ENCODE measurements at places on chromosomes 13 and 19.

- no peaks in the 10 kb centered on the region for H3K36me3 ChIP-seq
- DNase-seq: no peak
- H3K27ac ChIP-seq: no peak overlapping the region
- H3K27me3 ChIP-seq: no peaks in the 10 kb centered on the region
- no peak overlapping the region for H3K4me3 ChIP-seq
Observed at GRCh38 chr13:28654276-28654675, 4.7 kb upstream of the POMP start.

DNA sequence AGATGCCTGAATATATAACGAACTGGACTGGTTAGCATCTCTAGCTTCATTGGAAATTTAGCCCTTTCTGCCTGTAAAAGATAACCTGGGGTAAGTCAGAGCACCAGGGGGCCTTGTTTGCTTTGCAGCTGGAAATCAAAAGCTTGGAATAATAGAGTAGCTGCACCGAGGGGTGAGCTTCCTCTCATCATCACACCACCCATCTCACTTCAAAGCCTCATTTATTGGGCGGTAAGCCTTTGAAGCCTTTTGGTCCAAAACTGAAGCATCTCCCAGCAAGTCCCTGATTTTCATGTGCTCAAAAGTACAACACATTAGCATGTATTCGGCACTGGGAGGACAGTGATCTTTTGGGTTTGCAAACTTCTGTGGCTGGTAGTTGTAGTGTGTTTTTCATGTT lies 405.1 kb downstream of the FOXO1 start:
- H3K4me3 ChIP-seq: no peak overlapping the region
- H3K27me3 ChIP-seq: no peaks in the 10 kb centered on the region

GRCh38 chr19:44845612-44846454 lies at the start of gene NECTIN2:
NECTIN2 (plus strand) TSS chr19:44846297; CDS start chr19:44846526, 229 bp downstream.
- DNase-seq: peak; percentile 100
- H3K4me3 ChIP-seq: peak within 1 kb of the TSS; percentile 100
- H3K27me3 ChIP-seq: no peaks in the 10 kb centered on the region
- no peaks in the 10 kb centered on the region for H3K36me3 ChIP-seq

DNA sequence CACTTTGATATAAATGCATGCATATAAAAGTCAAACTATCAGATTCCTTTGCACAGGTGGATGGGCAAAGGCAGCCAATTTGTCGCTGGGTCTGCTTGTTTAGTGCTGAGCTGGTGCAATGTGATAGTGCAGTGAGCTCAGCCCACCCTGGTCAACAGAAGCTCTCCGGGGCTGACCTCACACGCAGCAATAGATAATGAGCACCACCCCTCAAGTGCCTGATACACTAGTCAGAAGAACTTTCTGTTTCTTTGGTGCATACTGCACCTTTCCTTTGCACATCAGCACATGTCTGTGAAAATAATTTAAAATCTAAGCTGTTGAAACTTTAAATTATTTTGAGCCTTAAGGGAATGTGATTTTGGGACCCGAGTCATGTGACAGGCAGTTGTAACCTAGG lies 20.2 kb downstream of the ATP8A2 start:
- H3K27me3 ChIP-seq: no peaks in the 10 kb centered on the region
- no peak overlapping the region for H3K27ac ChIP-seq
- no peaks in the 10 kb centered on the region for H3K36me3 ChIP-seq
- DNase-seq: no peak
- no peak overlapping the region for H3K4me3 ChIP-seq

DNA sequence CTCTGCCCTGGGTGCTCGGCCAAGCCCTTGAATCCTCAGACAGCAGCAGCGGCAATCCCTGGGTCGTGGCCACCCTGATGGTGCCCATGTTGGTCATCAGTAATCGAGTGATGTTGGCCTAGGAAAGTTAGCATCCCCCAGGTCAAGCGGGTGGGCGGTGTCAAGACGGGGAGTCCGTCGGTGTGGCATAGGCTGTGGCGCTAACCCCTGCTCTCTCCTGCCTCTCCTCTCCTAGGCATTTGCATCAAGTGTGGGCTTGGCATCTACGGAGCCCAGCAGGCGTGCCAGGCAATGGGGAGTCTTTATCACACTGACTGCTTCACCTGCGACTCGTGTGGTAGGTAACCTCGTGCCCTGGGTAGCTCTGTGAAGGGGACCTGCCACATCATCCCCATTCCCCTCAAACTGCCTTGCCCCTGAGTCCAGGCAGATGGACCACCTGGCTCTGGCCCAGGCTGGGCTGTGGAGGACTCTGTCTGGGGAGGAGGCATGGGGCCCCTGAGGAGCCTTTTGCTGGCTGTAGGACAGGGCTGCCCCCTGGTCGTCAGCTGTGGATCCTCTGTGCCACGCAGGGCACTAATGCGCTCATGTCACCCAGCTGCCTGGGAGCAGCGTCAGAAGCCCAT lies 8.7 kb downstream of the WTIP start:
- no peak overlapping the region for H3K4me3 ChIP-seq
- H3K4me1 ChIP-seq: no peaks in the 10 kb centered on the region
- no peak for DNase-seq
- no peaks in the 10 kb centered on the region for H3K27me3 ChIP-seq
- peaks cover 40% of the 10 kb centered on the region for H3K36me3 ChIP-seq

- no peaks in the 10 kb centered on the region for H3K27me3 ChIP-seq
- H3K4me3 ChIP-seq: no peak overlapping the region
- H3K27ac ChIP-seq: no peak overlapping the region
- DNase-seq: no peak
- no peaks in the 10 kb centered on the region for H3K36me3 ChIP-seq
Observed at GRCh38 chr13:99724633-99725517, 223.6 kb downstream of the TM9SF2 start.

DNA sequence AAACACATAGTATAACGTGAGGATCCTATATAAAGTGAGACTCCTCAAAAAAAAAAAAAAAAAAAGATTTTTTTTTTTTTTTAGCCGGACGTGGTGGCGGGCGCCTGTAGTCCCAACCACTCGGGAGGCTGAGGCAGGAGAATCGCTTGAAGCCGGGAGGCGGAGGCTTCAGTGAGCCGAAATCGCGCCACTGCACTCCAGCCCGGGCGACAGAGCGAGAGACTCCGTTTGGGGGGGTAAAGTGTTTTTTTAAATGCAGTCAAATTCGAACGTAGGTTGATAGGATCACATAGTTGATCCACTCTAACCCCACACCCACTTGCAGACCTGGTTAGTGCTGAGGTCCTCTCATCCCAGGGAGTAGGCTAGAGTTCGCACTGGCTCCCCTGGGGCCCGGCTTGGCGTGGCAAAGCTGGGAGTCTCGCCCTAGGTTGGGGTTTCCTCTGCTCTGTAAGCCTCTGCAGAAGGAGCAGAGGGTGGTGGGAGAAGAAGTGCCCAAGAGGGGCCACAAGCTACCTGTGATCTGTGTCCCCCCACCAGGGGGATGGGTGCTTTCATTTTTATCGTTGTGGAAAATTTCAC lies 6.5 kb downstream of the RNF225 start:
- peak overlapping the region; percentile 65 for H3K27ac ChIP-seq
- H3K4me1 ChIP-seq: peaks cover 24% of the 10 kb centered on the region
- peaks cover 8% of the 10 kb centered on the region for H3K27me3 ChIP-seq
- H3K4me3 ChIP-seq: peak overlapping the region; percentile 69
- H3K36me3 ChIP-seq: no peaks in the 10 kb centered on the region
- no peak for DNase-seq

- peaks cover 2% of the 10 kb centered on the region for H3K36me3 ChIP-seq
- H3K27me3 ChIP-seq: no peaks in the 10 kb centered on the region
- peaks cover 38% of the 10 kb centered on the region for H3K4me1 ChIP-seq
- DNase-seq: peak; percentile 80
- peak overlapping the region; percentile 89 for H3K27ac ChIP-seq
Observed at GRCh38 chr19:45769821-45770191, 754 bp upstream of the SIX5 start.

DNA sequence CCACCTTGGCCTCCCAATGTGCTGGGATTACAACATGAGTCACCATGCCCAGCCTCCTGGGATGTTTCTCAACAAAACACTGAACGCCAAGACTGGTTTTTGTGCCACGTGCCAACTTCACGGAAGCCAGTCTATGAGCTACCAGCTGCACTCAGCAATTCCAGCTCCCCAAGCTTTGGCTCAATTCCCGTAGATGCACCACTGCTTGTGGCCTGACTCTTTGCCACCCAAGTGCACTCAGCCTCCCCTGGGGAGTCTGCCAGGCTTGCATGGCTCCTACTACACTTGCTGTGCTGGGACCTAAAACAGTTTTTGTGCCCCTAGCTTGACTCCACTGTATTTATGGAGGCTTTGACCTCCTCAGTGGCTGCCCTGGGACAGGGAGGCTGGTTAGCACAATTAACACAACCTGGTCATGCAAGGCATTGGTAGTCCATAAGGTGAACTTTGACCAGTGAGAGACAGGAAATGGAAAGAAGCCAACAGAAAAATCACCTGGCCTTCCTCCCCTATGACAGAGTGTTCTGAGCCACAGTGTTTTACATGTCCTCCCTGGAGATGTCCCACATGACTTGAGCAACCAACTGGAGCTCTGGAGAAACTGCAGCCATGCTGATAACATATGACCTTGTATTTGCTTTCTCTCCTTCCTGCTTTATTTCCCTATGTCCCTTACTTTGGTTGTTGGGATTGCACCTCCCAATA lies 1173.1 kb downstream of the UQCRFS1 start:
- no peak overlapping the region for H3K27ac ChIP-seq
- no peaks in the 10 kb centered on the region for H3K36me3 ChIP-seq
- H3K4me1 ChIP-seq: no peaks in the 10 kb centered on the region
- H3K27me3 ChIP-seq: no peaks in the 10 kb centered on the region
- H3K4me3 ChIP-seq: no peak overlapping the region

GRCh38 chr19:14187561-14187960 lies 18.4 kb downstream of the ADGRL1 start:
- H3K4me1 ChIP-seq: no peaks in the 10 kb centered on the region
- DNase-seq: no peak

- H3K4me1 ChIP-seq: no peaks in the 10 kb centered on the region
- H3K27me3 ChIP-seq: no peaks in the 10 kb centered on the region
- no peaks in the 10 kb centered on the region for H3K36me3 ChIP-seq
- H3K4me3 ChIP-seq: no peak overlapping the region
- H3K27ac ChIP-seq: no peak overlapping the region
Observed at GRCh38 chr13:95660981-95661581, 15.9 kb upstream of the DNAJC3 start.

DNA sequence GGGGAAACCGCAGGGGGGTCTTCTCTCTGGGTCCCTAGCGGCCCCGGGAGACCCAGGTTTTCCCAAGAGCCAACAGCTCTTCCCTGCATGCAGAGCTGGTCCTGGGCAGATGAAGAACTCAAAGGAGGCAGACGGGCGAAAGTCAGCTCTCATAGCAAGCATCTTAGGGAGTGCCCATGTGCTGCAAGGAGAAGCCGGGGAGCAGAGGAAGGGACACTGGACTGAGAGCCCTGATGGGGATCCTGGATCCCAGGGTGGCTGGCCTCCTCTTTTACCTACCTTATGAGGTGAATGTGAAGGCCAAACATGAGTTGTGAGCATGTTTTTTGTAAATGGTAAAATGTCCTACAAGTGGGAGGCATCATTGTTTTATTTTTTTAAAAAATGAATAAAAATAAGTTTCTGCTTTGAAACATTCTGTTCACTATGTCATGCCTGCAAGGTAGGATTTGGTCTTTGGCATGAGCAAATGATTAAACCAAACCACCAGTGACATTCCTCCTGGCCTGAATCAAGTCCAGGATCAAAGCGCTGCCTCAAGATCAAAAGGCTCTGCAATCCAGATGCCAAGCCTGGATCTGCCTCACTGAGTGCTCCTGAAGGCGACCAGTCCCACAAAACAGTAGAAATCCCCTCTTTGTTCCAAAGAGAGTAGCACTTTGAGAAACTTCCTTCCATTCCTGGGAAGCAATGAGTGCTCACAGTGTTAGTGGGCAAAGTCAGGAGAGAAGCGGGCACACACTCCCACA lies 92.2 kb upstream of the SERP2 start:
- no peaks in the 10 kb centered on the region for H3K27me3 ChIP-seq
- no peak for DNase-seq
- no peak overlapping the region for H3K27ac ChIP-seq

GRCh38 chr13:26589754-26590153 lies 32.3 kb downstream of the WASF3 start:
- no peaks in the 10 kb centered on the region for H3K27me3 ChIP-seq
- H3K4me3 ChIP-seq: no peak overlapping the region
- no peak overlapping the region for H3K27ac ChIP-seq
- H3K4me1 ChIP-seq: no peaks in the 10 kb centered on the region

DNA sequence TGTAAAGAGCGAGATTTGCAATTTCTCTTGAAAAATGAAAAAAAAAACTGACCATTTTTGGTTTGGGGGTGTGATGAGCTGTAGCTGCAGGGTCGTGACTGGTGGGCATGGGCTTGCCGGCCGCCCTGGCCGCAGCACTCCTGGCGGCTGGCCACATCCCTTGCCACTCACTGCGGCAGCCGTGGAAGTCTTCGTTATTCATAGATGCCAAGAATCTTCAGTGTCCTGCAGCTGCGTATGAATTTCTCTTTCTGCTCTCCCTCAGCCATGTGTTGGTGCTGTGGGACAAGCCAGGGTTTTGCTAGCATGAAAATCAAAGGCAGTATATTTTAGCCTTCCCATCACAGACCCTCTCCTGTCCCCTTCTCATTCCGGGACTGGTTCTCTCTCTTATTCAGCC lies 151.7 kb upstream of the TSHZ3 start:
- peak; percentile 9 for DNase-seq
- H3K4me1 ChIP-seq: no peaks in the 10 kb centered on the region
- no peaks in the 10 kb centered on the region for H3K36me3 ChIP-seq
- H3K4me3 ChIP-seq: no peak overlapping the region
- H3K27ac ChIP-seq: no peak overlapping the region
- H3K27me3 ChIP-seq: peaks cover 6% of the 10 kb centered on the region

DNA sequence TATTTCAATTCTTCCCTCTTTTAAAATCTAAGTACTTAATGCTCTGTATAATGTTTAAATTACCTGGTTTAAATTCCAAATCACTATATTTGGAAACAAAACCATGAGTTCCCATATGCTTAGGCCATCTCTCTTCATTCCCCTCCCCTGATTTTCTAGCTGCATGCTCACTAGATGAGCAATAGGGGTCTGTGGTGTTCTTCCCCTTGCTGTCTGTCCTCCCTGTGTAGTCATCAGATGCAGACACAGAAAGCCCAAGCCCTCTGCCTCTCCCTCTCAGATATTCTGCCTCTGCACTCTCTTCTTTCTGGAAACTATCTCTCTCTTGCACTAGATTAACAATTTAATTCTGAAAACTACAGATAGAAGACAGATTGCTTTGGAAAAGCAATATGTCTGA lies 1730.2 kb downstream of the OLFM4 start:
- no peaks in the 10 kb centered on the region for H3K27me3 ChIP-seq
- H3K36me3 ChIP-seq: no peaks in the 10 kb centered on the region

GRCh38 chr13:100131863-100132574 lies 43.1 kb downstream of the PCCA start:
- H3K4me1 ChIP-seq: peaks cover 18% of the 10 kb centered on the region
- no peaks in the 10 kb centered on the region for H3K27me3 ChIP-seq
- H3K27ac ChIP-seq: no peak overlapping the region
- H3K4me3 ChIP-seq: no peak overlapping the region
- no peak for DNase-seq

- H3K4me1 ChIP-seq: peaks cover 13% of the 10 kb centered on the region
- no peak overlapping the region for H3K4me3 ChIP-seq
- no peak for DNase-seq
- no peak overlapping the region for H3K27ac ChIP-seq
- H3K27me3 ChIP-seq: no peaks in the 10 kb centered on the region
Observed at GRCh38 chr19:1953441-1954094, 12.6 kb downstream of the CSNK1G2 start.

Data from suprapubic skin (tissue), 4 donors.